Vagina (tissue), 2 donors: ENCODE measurements at places on chromosomes 2 and 18.

GRCh38 chr2:54770676-54771075 is 47.2 kb downstream of the EML6 start:
- no peak overlapping the region for H3K4me3 ChIP-seq
- DNase-seq: no peak
- H3K27me3 ChIP-seq: no peaks in the 10 kb centered on the region
- H3K4me1 ChIP-seq: no peaks in the 10 kb centered on the region
- H3K27ac ChIP-seq: no peak overlapping the region

- H3K36me3 ChIP-seq: no peaks in the 10 kb centered on the region
- DNase-seq: no peak
- no peaks in the 10 kb centered on the region for H3K27me3 ChIP-seq
Observed at GRCh38 chr2:135230150-135230549, 178.1 kb downstream of the RAB3GAP1 start.

- H3K4me1 ChIP-seq: peaks cover 22% of the 10 kb centered on the region
- no peak for DNase-seq
- H3K27ac ChIP-seq: no peak overlapping the region
- H3K36me3 ChIP-seq: no peaks in the 10 kb centered on the region
- no peaks in the 10 kb centered on the region for H3K27me3 ChIP-seq
Observed at GRCh38 chr18:3002732-3003131, 10.2 kb downstream of the LPIN2 start.

DNA sequence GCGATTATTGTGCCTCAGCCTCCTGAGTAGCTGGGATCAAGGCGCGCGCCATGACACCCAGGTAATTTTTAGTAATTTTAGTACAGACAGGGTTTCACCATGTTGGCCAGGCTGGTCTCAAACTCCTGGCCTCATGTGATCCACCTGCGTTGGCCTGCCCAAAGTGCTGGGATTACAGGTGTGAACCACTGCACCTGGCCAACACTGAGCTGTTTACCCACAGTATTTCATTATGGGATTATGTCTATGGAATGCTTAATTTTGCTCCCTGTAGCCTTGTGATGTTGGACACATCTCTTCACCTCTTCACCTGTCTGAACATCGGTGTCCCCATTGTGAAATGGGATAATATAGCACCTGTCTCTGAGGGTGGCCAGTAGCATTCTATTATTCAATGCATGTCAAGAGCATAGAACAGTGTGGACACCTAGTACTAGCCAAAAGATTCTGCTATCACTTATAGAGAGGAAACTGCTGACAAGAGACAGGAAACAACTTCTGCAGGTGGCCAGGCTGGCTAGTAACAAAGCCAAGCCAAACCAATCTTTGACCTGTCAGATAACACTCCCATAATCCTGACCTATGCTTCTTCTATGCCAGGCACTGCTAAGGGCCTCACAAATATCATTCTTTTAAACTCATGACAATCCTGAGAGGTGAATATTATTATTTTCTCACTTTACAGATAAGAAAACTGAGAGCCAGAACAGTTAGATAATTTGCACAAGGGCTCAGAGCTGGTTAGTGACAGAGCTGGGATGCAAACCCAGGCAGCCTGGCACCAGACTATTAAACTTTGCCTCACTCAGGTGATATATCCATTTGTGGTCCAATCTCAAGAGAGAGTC is 29.4 kb upstream of the REEP1 start:
- no peaks in the 10 kb centered on the region for H3K27me3 ChIP-seq
- no peak for DNase-seq
- no peaks in the 10 kb centered on the region for H3K36me3 ChIP-seq
- H3K4me3 ChIP-seq: no peak overlapping the region
- peaks cover 7% of the 10 kb centered on the region for H3K4me1 ChIP-seq

DNA sequence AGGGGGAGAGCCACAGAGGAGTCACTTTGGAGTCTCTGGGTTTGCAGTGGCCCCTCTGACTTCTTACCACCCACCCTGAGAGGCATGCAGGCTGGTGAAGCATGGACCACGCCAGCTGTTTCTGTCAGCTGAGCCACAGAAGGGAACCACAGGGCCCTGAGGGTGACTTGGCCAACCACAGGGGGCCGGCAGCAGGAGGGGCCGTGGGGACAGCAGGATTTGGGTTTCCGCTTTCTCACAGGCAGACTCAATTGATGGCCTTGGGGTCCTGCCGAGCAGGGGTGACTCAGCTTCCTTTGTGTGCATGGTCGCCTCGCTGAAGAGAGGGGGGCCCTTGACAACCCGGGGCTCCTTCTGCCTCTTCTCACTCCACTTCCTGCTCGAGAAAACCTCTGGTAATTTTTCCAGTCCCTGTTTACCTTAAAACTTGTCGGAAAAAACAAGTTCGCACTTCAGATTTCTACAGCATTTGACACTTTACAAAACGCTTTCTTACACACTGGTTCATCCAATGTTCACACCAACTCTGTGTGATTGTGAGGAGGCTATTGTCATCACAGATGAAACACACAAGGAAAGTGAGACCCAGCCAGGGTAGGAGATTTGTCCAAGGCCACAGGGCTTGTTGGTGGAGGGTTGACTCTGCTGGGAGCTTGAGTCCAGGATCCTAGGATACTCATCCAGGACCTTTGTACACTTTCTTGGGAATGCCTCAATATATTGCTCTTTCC is 311.2 kb downstream of the LPIN1 start:
- no peak for DNase-seq
- peaks cover 17% of the 10 kb centered on the region for H3K4me1 ChIP-seq
- no peaks in the 10 kb centered on the region for H3K36me3 ChIP-seq
- no peak overlapping the region for H3K4me3 ChIP-seq

DNA sequence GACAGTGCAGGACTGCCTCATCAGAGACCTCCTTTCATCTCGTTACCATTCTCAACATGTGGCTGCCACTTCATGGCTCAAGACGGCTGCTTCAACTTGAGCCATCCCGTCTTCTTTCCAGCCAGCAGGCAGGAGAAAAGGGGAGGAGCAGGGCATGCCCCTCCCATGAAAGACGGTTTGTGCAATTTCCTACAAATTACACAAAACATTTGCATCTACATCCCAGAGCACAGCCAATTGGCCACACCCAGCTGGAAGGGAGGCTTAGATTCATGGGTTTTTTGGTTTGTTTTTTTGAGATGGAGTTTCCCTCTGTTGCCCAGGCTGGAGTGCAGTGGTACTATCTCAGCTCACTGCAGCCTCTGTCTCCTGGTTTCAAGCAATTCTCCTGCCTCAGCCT is 11.8 kb downstream of the UCN start:
- no peaks in the 10 kb centered on the region for H3K27me3 ChIP-seq
- no peak overlapping the region for H3K4me3 ChIP-seq
- DNase-seq: no peak
- no peak overlapping the region for H3K27ac ChIP-seq
